ENCODE measurements at places on chromosomes 7 and 10.

DNA sequence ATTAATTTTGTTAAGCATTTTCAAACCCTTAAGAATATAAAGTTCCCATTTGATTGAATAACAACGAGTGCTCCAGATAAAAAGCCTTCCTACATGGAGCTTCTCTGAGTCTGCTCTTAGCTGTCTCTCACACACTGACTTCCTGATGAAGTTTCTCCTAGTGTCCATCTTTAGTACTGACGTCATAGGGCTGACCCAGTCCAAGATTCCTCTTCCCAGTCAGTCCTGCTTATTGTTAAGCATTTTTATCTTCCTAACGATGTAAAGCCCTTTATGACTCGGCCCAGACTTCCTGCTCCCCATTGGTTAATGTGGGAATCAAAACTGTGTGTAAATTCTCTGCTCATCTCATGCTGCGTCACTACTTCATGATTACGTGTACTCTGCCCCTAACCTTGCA, 398.8 kb downstream of the TFEC start:
- DNase-seq, result peak; percentile 8

GRCh38 chr10:73357821-73358220, 843 bp downstream of the CFAP70 start:
- no peak for DNase-seq

DNA sequence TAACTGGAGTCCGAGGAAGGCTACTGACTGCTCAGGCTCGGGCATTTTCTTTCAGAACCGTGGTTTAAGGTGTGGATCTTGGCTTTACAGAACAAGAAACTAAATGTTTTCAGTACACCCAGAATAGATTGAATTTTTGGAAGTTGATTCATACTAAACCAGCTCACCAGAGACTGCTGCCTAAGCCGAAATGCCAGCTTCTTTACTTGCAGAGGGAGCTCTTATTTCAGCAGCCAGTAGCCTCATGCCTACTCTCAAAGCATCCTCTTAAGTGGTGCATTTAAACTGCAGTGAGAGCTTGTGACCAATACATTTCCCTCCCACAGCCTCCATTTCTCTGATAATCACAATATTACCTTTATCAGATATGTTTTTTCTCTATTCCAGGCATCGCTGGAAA, 615.1 kb downstream of the SUGCT start:
- DNase-seq, result peak; percentile 37

GRCh38 chr10:70891627-70892026, 3.3 kb upstream of the PCBD1 start:
- DNase-seq, result peak; percentile 57

GRCh38 chr7:158534598-158534997, 53.0 kb downstream of the PTPRN2 start:
- no peak for DNase-seq

Measured in fibroblast of upper back skin (primary cell).